ENCODE measurements at places on chromosomes 5 and 9. TPM values are rescaled to one million over a fixed set of nuclear protein-coding genes. Genes with fewer than 3 reads are reported as not detected.

CHSY3 gene
- total RNA-seq, result 4.0 TPM

INSL4 gene
- not detected for total RNA-seq

HAND1 gene
- total RNA-seq, result not detected

STX17 gene
- total RNA-seq, result 8.7 TPM

ZNF483 gene
- 0.60 TPM for total RNA-seq

STING1 gene
- 47.8 TPM for total RNA-seq

SH3GL2 gene
- total RNA-seq, result not detected

SMIM33 gene
- not detected for total RNA-seq

SLC34A1 gene
- not detected for total RNA-seq

AMBP gene
- total RNA-seq, result 0.08 TPM

SCGB3A2 gene
- total RNA-seq, result not detected

ECPAS gene
- 81.3 TPM for total RNA-seq

PCDHGB5 gene
- 16.9 TPM for total RNA-seq

CEL gene
- 0.15 TPM for total RNA-seq

CAMK4 gene
- 1.7 TPM for total RNA-seq

IFNK gene
- not detected for total RNA-seq

TIMD4 gene
- not detected for total RNA-seq

PARP8 gene
- total RNA-seq, result 13.1 TPM

GABRA6 gene
- not detected for total RNA-seq

ABLIM3 gene
- 6.5 TPM for total RNA-seq

LAMC3 gene
- 0.30 TPM for total RNA-seq

WDR31 gene
- total RNA-seq, result 0.83 TPM

FOXD1 gene
- total RNA-seq, result 2.5 TPM

CCL28 gene
- 0.68 TPM for total RNA-seq

IFNA13 gene
- not detected for total RNA-seq

MRPL22 gene
- 21.8 TPM for total RNA-seq

NREP gene
- total RNA-seq, result 39.4 TPM

GCNT4 gene
- total RNA-seq, result 2.7 TPM

IL31RA gene
- total RNA-seq, result 0.82 TPM

OR1J2 gene
- 0.30 TPM for total RNA-seq

ABCA2 gene
- total RNA-seq, result 13.4 TPM

DOLK gene
- 20.4 TPM for total RNA-seq

TAF11L5 gene
- total RNA-seq, result not detected

FAM221B gene
- not detected for total RNA-seq

TPPP gene
- 0.38 TPM for total RNA-seq

PCDHGC3 gene
- total RNA-seq, result 29.7 TPM

GLRA1 gene
- total RNA-seq, result not detected

TMOD1 gene
- 0.30 TPM for total RNA-seq

SH3TC2 gene
- total RNA-seq, result 8.7 TPM

AIF1L gene
- total RNA-seq, result 1.3 TPM

ANKRD55 gene
- total RNA-seq, result not detected

GABRP gene
- not detected for total RNA-seq

TAF11L10 gene
- not detected for total RNA-seq

PTGDS gene
- 33.0 TPM for total RNA-seq

NUTM2G gene
- not detected for total RNA-seq

FGF10 gene
- total RNA-seq, result not detected

C5orf52 gene
- not detected for total RNA-seq

C7 gene
- total RNA-seq, result 15.8 TPM

TICAM2 gene
- total RNA-seq, result 1.4 TPM

NTNG2 gene
- total RNA-seq, result 1.5 TPM

HTR4 gene
- 0.08 TPM for total RNA-seq

SPINK9 gene
- total RNA-seq, result not detected

PCA3 gene
- total RNA-seq, result not detected

CD72 gene
- 0.30 TPM for total RNA-seq

CDH6 gene
- 11.9 TPM for total RNA-seq
